ENCODE measurements at places on chromosomes 6 and 20.

GRCh38 chr6:133380047-133380446 is 138.9 kb downstream of the EYA4 start:
- no peak for DNase-seq

GRCh38 chr20:32829311-32830005 is 9.7 kb downstream of the MAPRE1 start:
- DNase-seq = no peak

DNA sequence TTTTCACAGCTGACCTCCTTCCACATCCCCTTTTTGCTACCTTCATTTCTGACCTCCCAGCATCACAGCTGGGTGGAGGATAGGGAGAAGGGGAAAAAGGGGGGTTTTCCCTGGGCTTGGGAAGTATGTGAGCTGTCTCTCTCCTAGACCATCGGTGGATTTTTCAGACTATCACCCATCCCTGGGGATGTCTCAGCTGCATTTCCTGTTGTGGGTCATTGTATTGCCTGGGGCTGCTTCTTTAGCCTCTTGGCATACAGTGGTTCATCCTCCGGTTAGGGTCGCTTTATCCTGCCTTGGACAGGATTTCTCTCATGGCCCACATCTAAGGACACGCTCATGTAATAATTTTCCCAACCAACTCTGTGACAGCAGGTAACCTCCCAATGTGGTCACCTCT is 142.5 kb upstream of the ARG1 start:
- DNase-seq = no peak

GRCh38 chr6:152012227-152012626 is 204.7 kb downstream of the ESR1 start:
- DNase-seq = no peak

- no peak for DNase-seq
These were observed 41.6 kb upstream of the CD93 start for GRCh38 chr20:23127506-23128279.

- DNase-seq = no peak
These were observed 420.9 kb downstream of the PRKN start for GRCh38 chr6:162306616-162307015.

DNA sequence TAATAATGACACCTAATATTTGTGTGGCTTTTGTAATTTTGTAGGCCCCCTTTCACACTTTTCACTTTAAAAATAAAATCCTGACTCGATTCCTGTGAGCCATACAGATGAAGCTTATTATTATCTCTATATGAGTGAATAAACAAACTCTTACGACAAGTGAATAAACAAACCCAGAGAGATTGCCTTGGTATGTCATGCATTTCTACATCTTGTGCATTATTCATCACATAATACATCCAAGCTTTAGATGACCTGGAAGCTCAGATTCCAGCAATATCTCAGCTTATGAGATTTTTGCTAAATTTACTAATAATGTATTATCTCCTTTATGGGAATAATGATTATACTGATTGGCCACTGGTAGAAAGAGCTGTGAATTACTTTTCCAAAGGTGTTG is 248.2 kb downstream of the TBX18 start:
- DNase-seq = no peak

DNA sequence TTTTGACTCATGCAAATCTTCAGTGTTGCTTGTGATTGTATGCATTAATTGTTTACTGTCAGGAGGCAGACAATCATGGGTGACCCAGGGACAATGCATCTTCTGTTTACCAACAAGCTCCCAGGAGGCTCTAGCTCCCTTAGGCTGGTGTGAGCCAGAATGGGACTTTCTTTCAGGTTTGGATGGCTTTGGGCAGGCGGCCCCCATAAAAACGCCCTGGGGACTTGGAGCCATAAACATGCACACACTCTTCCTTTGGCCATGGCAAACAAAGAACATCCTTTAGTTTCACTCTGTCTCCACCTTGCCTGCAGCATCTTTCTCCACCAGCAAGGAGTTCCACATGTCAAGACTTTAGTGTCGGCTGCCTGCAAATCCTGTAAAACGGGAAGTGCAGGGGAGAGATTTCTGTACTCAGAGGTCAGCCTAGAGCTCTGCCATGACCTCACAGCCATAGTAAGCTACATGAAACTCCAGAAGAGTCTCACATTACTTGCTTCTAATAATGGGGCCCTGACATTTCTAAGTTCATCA is 127.6 kb downstream of the MAP3K7 start:
- DNase-seq = no peak

All from NCI-H1930 (cell line).